Stimulated activated CD4-positive, alpha-beta T cell treated with anti-CD3 and anti-CD28 coated beads, Interleukin-4, amount 100 ng/mL, for 4 hours (primary cell): ENCODE measurements at places on chromosomes 4 and X.

- no peak for DNase-seq
Measured at GRCh38 chr4:136342666-136343065, 1189.6 kb downstream of the PCDH18 start.

DNA sequence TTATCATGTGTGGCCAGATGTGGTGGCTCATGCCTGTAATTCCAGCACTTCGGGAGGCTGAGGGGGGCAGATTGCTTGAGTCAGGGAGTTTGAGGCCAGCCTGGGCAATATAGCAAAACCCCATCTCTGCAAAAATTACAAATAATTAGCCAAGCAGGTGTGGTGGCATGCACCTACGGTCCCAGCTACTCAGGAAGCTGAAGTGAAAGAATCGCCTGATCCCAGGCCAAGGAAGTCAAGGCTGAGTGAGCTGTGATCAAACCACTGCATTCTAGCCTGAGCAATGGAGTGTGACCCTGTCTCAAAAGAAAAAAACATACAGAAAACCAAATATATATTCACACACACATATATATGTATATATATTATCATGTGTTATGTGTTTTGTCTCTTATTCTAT is 15.0 kb downstream of the APELA start:
- no peak for DNase-seq

GRCh38 chrX:114599911-114600310 is 16.0 kb downstream of the HTR2C start:
- DNase-seq = no peak

DNA sequence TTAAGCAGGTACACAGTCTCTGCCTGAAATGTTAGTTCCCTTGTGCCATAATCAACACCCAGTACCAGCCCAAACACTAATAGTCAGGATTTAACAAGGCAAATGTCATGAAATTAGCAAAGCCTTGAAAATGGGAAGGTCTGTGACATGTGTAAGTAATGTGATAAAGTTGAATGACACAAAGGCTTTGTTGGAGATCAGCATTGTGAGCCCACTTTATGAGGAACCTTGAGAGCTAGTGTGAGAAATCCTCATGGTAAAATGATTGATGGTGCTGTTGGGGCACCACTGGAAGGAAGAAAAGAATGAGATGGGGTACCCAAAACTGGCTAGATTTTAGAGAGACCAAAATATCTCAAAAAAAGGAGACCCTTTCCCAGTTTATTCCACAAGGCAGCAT is 3.3 kb upstream of the LIN54 start:
- no peak for DNase-seq

- no peak for DNase-seq
Measured at GRCh38 chr4:38703635-38704034, 39.6 kb downstream of the KLF3 start.

DNA sequence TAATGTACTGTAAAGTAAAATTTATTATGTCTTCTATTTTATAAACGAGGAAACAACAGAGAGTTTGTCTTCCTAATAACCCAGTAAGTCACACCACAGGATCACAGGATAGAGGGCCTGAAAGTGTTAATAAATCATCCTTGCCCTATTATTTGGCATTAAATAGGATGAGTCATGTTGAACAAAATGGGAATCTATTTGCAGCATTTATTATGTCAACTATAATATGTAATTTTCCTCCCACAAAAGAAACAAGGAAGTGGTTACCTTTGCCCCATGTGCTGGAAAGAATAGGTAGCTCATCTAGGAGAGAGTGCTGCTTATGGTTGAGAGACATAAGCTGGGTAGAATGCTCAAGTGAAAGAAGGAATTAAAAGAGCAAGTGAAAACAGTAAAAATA is 237.6 kb upstream of the NDST3 start:
- DNase-seq = no peak

DNA sequence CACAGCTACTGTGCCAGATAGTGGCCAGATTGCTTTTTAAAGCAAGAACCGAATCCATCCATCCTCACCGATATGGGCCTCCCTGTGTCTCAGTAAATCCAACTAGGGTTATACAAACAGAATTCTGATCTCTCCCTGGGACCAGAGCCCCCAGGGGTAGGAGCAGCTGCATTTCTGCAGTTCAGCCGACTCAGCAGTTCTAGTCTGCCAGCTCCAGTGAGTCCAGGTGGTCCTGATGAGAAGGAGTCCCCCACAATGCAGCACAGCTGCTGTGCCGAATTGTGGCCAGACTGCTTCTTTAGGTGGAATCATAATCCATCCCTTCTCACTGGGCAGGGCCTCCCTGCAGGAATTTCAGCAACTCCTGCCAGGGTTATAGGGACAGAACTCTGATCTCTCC is 532.9 kb downstream of the ACTRT1 start:
- DNase-seq = no peak

GRCh38 chr4:1604181-1604705 is 79.9 kb downstream of the FAM53A start:
- no peak for DNase-seq

DNA sequence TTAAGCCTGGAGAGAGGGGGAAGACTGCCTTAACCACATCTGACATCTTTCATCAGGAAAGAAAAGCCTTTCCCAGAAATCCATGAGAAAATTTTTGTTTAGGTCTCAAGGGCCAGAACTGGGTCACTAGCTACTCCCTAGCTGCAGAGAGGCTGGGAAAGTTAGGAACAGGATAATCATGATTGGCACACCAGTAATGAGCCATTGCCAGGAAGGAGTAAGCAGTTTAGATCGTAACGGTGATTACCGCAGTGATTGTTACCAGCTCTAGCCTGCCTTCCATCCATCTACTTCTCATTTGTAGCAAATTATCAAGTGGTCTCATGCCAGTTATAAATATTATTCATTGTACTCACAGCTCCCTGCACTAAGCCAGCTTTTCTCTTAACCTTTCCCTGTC is 22.7 kb upstream of the STX18 start:
- no peak for DNase-seq

GRCh38 chr4:6746721-6747293 is 30.8 kb downstream of the BLOC1S4 start:
- no peak for DNase-seq

DNA sequence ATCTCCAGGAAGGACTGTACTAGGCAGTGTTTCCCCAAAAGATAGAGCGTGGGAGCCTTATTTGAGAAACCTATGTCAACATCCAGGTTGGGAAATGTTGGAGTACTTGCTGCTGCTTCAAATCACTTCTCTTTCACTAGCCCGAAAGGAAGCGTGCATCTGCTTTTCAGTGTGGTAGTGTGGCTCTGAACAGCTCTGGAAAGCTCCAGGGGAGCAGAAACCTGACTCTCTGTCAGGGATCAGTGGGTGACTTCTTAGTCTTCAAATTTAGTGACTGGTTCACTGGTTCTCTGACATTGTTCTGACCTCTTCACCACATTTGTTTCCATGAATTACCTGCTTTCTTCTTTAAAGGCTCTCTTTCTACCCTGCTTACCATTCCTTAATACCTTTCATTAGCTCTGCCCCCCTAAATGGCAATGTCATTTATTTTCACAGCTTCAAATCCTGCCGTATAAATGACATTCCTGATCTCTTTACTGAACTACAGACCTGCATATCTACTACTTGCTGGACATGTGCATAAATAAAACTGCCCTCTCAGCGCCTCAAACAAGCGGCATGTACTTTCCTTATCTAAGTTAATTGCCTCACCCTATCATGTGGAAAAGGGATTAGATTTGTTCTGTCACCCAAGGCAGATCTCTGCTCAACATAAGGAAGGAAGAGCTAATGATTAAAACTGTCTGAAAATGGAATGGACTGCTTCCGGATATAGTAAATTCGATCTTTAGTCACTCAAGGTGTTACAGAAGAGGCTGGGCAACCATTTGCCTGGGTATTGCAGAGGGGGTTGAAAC is 37.0 kb downstream of the DLG3 start:
- DNase-seq = no peak

GRCh38 chr4:127642169-127642568 is 9.4 kb downstream of the INTU start:
- DNase-seq = no peak

DNA sequence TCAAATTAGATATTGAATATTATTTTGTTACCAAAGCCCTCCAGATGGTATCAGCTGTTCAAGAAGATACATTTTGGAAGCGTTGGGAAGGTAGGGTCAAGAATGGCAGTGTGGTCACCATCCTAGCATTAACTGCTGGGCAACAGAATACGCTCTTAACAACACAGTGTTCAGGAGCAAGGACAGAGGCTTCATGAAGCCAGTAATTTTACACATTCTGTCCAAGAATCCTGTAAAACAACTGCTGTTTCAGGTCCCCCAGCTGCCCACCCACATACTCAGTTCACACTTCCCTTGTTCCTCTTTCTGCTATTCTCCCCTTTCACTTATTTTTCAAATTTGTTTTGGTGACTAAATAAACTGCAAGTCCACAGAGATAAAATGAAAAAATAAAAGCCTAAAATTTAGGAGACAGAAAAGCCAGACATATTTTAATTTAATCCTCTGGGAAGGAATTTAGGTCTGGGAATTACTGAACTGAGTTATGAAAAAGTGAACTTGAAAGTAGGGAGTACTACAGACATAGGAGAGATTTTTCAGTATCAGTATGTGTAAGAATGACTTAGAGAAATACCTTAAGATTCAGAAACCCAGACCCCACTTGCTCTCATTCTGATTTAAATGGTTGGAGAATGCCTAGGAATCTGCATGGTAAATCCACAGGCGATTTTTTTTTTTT is 406.7 kb downstream of the MAPK10 start:
- DNase-seq = no peak

DNA sequence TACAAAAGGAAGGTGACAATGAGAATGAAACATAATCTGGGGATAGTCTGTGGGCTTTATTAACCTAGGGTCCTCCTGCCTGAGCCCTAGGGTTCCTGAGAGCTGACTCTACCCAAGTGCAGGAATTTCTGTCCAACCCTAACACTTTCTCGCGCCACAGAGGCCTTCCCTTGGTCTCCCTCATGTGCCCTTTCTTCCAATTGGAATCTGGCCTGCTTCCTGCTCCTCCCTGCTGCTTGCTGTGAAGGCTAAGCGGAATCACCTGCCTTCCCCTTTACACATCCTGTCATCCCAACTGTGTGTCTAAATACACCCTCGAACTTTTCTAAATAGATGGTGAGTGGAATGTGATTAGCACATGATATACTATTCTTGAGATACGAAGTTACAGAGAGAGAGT is 5.9 kb downstream of the MAGEA11 start:
- DNase-seq = no peak

DNA sequence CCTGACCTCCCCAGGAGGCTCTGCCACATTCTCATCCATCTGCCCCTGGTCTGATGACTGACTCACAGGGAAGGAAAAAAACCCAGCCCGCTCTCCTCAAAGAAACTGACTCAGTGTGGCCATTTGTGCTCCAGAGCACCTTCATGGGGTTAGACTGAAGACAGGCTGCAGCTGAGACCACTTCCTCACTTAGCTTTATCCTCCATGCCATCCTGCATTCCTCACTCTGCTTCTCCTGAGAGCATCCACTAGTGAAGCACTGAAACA is 35.9 kb upstream of the HPSE start:
- no peak for DNase-seq

GRCh38 chr4:2330091-2331042 is 68.5 kb upstream of the MXD4 start:
- DNase-seq = no peak

GRCh38 chrX:1809581-1809980 is 194.7 kb downstream of the ASMT start:
- DNase-seq = no peak

DNA sequence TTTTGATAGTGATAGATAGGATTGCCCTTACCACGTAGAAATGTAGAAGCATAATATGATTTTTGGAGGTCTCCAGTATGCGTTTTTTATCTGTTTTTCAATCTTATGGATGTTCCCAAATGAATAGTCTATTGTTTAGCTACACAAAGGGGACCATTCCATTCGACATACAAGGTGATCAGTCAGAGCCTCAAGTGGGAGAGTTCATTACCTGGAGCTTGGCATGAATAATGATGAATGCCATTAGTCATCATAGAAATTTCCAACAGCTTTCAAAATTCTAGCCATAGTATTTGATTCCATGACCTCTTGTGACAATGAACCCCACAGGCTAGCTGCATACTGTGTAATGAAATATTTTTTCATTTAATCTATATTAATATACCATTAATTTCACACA is 123.6 kb downstream of the PDHA2 start:
- DNase-seq = no peak

DNA sequence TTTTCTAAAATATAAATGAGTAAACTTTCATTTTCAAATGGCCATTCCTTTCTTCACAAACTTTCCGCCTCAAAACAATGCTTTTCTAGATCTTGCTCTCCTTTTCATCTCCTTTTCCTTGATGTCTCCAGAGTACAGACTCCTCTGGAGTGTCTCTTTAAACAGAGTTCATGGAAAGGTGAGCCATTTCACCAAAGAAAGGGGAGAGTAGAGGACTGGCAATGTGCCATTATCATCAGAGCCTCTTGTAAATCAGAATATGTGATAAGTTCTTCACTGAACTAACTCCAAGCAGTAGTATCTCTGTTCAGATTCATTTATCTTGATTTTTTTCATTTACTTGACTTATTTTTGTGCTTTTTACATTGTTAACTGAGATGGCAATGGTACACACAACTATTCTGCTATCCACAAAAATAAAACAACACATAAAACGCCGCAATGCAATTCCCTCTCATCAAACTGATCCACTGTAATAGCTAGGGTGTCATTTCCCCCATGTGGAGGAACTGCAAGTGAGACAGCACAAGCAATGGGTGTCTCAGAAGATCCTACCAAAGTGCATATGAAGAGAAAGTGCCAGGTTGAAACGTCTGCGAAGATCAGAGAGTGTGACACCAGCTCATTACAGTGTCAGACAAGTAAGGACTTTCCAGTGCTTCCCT is 125.4 kb downstream of the RASL11B start:
- DNase-seq = no peak

- no peak for DNase-seq
Measured at GRCh38 chr4:41657561-41657960, 91.0 kb downstream of the PHOX2B start.

GRCh38 chr4:108159845-108160244 is 8.9 kb downstream of the LEF1 start:
- no peak for DNase-seq

- DNase-seq = no peak
Measured at GRCh38 chr4:119897260-119897659, 169.4 kb downstream of the MAD2L1 start.

DNA sequence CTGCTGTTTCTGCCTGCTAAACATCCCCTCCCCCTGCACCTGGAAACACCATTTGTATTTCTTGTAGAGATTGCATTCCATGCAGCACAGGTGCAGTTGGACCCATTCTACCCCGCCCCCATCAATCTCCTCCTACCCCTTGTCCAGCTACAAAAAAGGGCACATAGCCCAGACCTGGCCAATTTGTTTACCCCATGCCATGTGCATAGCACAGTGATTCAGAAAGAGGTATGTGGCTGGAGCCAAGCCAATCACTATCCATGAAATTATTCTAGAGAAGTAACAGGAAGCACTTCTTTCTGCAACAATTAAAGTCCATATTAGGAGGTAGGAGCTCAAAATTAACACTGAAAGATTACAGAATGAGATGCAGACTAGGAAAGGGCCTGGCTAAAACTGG is 20.2 kb upstream of the TMEM184C start:
- no peak for DNase-seq
